ENCODE measurements at places on chromosomes 12 and 14.

DNA sequence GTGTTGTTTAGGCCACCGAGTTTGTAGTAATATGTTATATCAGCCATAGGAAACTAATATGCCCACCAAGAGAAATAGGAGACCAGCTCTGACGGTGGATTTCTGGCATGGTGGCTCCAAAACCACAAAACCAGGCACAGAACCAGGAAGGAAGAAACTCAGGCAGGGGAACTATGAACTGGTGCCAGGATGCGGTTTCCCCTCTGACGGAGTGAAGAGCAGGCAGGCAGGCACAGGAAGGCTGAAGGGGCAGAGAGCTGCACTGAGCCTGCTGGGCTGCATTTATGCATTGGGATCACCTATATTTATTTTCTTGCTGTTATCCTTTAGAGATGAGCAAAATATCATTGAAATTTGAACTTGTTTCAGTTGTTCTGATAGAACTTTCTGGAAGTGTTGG is 479.4 kb downstream of the VRK1 start:
- DNase-seq, result no peak

DNA sequence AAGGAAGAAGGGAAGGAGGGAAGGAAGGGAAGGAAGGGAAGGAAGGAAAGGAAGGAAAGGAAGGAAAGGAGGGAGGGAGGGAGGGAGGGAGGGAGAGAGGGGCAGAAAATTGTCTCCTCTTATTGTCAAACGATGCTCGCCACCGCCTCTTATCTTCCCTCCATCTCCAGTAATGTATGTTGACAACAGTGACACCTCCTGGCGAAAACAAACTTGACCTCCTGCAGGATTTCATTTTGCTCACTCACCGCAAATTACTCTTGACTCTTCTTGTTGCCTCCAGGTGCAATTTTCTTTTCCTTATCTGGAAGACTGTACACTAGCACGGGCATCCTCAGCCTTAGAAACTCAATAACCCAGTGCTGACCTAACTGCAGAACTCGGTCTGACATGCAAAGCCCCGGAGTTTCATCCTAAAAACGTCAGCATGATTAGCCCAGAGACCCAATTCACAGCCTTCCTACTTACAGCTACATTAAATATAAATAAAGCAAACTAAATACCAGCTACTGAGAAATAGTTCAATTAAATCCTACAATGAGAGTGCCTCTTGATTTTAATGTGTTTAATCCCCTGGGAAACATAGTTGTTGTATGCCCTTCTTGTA is 512.4 kb upstream of the TMPO start:
- DNase-seq, result no peak

DNA sequence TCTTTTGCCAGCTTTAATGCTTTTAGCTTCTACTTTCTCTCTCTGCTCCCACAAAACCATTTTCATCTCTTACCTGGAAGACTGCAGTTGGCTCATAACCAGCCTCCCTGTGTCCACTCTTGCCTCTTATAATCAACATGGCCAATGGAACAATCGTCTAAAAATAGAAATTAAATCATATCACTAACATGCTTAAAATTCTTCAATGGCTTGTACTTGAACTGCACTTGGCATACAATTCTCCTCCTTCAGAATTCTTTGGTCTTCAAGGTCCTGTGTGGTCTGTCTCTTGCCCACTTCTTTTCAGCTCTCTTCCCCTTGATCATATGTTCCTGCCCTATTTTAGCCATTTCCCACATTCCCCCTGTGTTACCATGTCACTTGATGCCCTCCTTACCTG is 342.2 kb downstream of the ATP23 start:
- DNase-seq, result no peak

DNA sequence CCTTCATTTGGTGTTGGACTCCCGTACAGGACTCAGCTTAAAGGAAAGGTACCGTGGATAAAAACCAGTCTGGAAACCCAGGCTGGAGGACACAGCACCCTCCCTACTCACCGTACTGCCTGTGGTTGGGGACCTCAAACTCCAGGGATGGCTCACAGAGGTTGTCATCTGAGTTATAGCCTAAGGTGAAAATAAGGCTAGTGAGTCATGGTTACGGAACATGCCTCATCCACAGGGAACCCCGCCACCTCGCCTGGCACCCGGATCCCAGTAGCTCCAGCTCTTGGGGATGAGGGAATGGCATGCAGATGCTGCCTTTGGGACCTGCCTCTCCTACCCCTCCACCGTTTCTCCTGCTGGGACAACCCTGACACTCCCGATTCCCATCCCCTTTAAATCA is 36.8 kb upstream of the GPR68 start:
- no peak for DNase-seq

- no peak for DNase-seq
Observed at GRCh38 chr14:57938533-57938932, 72.6 kb upstream of the SLC35F4 start.

DNA sequence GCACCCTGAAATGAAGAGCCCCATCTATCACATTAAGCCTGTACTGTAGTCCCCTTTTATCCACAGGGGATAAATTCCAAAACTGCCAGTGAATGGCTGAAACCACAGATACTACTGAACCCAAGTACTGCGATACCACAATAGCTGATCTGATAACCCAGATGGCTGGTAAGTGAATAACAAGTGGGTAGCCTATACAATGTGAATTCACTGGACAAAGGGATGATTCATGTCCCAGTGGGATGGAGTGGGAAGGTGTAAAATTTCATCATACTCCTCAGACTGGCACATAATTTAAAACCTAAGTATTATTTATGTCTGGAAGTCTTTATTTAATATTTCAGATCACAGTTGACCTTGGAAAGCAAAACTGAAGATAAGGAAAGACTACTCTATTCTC is 201.3 kb downstream of the GPHN start:
- DNase-seq, result no peak

DNA sequence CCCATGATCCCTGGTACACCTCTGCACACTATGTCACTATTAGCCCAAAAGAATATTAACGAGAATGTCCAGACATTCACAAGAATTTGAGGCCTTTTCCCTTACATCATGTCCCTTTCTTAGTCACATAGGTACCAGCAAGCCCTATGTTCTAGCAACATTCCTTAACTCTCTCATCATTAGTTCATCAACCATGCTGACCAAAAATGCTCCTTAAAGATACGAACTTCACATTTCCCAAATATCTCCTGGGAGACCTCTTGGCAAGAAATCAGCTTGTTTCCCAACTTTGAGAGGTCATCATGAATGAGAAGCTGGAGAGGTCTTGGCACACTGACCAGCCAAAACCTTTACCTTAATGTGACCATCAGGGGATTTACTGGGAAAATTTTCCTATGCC is 4.6 kb downstream of the SALL2 start:
- DNase-seq, result peak; percentile 70

GRCh38 chr12:114355389-114356088 is 50.4 kb downstream of the TBX5 start:
- no peak for DNase-seq

GRCh38 chr12:84336231-84336630 is 576.4 kb downstream of the SLC6A15 start:
- no peak for DNase-seq

Measured in AG04449 (cell line).